ENCODE measurements at places on chromosomes 6 and 20.

- no peak for DNase-seq
Measured at GRCh38 chr20:43331906-43332305, 125.8 kb upstream of the SRSF6 start.

DNA sequence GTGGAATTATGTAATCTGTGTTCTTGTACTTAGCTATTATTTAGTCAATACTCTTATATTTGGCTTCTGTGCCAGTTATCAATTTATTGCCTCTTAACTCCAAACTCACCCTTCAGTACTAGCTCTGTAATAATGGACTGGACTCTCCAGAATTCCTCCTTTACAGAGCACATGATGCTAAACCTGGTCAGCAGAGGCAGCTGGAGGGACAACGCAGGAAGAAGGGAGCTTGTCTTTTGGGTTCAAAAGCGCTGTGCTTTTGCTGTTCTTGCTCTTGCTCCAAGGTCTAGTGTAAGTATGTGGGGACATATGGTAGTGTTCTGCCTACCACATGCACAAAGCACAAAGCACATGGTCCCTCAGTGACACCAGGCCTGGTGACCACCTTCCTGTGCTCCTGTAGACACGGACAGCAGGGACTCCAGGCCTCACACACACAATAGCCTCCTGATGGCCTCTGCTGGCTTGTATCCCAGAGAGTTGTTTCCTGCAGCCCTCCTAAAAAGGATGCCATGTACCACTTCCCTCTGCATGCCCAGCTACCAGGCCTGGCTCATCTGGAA, 46.1 kb downstream of the CHD6 start:
- DNase-seq = no peak

DNA sequence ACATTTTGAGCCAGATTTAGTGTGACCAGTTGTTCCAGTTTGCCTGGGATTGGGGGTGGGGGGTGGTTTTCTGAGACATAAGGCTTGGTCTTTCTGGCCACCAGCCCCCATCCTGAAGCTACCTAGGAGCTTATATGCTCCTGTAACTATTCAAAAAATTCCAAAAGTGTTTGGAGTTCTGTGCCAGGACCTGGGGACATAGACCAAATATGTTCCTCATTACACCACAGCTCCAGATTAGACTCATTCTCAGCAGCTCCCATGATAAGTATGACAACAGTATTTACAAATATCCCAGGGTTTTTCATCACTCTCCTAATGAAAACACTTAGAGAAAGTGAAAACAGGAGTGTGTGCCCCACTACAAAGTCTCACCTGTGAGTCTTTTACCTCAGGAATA, 37.8 kb upstream of the RNF144B start:
- DNase-seq = no peak

DNA sequence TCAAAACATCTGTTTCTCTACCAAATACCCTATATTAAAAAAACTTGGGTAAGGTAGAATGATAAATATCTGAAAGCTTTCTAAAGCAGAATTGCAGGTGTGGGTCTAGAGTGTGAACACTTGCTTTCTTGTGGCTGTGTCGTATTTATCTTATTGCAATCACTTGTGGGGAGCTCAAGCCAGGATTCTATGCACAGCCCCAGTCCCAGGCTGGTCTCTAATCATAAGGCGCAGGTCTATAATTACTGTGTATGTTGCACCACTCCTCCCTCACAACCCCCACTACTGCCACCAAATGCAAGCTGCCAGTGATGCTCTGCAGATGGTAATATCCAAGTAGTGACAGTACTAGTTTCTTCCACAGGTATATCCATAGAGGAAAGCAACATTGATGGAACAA, 2.2 kb upstream of the E2F3 start:
- DNase-seq = no peak

- no peak for DNase-seq
Measured at GRCh38 chr6:109768485-109768884, 77.4 kb downstream of the FIG4 start.

DNA sequence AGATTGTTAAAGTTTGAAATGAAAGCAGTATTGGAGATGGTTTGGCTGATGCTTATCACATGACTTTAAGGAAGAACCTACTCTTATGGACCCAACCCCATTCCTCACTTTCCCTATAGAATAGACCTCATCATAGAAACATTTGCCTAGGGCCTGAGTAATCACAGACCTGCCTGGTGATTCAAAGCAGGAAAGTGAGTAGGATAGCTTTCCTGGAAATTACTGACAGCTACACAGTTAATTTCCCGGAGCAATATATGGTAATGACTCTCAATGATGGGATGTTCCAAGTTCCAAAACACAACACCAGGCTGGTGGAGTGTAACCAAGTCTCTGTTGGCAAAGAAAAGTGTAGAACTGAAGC, 233.8 kb downstream of the SIM1 start:
- no peak for DNase-seq

DNA sequence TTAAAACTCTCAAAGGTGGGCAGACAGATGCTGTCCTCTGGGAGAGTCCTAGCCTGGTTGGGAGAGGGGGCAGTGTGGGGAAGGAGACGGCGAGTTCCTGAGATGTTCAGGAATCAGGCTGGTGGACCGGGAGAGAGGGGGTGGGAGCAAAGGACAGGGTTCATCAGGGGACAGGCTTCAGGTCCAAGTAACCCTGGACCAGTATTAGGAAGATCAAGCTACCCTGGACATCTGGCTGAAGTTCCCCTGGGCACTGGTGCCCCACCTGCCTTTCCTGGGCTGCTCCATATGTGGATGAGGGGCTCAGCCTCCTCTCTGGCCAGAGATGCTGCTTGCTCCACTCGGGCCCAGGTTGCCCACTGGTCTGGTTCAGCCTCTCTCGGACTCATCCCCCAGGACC, 1.1 kb upstream of the IP6K3 start:
- DNase-seq = no peak

- DNase-seq = peak; percentile 20
Measured at GRCh38 chr20:2042400-2042799, 48.5 kb upstream of the PDYN start.

GRCh38 chr20:52004715-52005114, 186.9 kb downstream of the ZFP64 start:
- DNase-seq = no peak

GRCh38 chr20:15708984-15709598, 864.2 kb downstream of the KIF16B start:
- peak; percentile 23 for DNase-seq

- DNase-seq = no peak
Measured at GRCh38 chr20:20628314-20628713, 84.1 kb downstream of the RALGAPA2 start.

DNA sequence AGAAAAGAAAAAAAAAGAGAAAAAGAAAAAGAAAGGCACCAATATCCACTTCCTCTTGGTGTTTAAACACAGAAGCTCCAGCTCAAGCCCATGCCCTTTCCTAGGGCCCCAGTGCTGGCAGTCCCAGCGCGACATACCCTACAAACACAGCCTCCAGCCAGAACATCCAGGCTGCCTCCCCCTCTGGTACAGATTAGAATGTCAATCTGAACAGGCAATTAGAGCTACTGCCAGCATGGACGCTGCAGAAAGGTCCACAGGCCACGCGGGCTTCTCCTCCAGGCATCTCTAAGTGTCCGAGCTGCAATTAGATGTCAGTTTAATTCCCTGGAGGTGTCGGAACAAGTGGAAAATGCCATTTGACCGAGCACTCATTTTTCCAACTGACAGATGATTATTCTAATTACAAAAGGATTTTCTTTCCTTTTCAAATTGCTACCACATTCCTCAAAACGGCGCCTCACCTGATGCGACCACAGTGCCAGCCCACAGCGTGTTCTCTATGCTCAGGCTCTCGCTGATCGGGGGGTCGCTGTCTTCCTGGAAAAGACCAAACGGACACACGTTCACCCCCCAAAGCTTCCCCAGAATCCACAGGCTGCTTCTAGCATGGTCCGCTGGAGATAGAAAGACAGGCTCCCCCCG, 79.5 kb downstream of the ATP9A start:
- DNase-seq = no peak

- DNase-seq = no peak
Measured at GRCh38 chr6:116586738-116587137, 15.4 kb downstream of the RWDD1 start.

GRCh38 chr6:45640811-45641210, 263.1 kb upstream of the SUPT3H start:
- no peak for DNase-seq

GRCh38 chr6:23754197-23754596, 371.8 kb upstream of the NRSN1 start:
- no peak for DNase-seq

DNA sequence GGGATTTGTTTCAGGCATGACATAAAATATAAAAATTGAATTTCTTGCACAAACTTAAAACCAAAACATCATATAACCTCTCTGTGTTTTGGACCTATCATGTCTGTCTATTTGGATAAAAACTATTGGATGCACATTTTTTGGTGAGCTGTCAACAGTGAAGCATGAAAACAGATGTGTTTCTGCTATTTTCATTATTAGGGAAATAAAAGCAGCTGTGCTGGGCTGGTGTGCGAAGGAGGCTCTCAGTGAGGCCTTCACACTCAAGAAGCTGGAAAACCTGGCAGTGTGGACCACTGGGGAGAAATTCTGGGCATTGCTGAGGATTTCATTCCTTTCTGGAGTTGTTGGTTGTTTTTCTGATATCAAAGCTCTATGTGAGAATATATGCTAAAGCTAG, 395.3 kb downstream of the GJA1 start:
- DNase-seq = no peak

DNA sequence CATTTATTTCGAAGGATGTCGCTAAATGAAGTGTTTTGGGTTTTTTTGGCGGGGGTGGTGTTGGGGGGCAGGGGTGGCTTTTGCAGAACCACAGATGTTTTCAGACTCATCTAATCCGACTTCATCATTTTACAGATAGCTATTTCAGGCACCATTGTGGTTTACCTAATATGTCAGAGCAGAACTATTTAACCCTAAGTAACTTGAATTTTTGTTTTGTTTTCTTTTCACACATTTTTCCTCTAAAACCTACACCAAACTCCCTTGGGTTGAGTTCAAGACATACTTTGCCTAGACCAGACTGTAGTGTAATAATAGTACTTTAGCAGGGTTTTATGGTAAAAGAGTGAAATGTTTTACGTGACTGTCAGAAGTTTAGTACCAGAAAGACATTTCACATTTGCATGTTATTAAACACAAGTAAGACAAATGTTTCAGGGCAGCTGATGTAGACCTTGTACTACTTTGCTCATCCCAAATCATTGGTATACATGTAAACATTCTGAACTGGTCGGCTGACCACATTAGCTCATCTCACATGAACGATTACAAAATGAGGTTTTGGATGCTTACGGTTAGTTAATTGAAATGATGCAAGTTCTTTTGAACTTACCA, 37.7 kb downstream of the MAP3K4 start:
- DNase-seq = no peak

DNA sequence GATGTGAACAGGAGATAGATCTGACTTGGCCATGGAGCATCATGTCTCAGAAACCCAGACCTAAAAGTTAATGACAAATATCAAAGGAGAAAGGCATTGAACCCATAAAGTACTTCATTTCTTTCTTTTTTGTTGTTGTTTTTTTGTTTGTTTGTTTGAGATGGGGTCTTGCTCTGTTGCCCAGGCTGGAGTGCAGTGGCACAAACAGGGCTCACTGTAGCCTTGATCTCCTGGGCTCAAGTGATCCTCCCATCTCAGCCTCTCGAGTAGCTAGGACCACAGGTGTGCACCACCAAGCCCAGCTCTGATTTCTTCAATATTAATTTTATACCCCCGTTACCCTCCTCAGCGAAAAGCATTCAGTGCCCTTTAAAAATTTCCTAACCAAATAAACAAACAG, 45.8 kb downstream of the KIF16B start:
- DNase-seq = no peak

GRCh38 chr20:12201289-12201991, 283.7 kb downstream of the BTBD3 start:
- peak; percentile 26 for DNase-seq

DNA sequence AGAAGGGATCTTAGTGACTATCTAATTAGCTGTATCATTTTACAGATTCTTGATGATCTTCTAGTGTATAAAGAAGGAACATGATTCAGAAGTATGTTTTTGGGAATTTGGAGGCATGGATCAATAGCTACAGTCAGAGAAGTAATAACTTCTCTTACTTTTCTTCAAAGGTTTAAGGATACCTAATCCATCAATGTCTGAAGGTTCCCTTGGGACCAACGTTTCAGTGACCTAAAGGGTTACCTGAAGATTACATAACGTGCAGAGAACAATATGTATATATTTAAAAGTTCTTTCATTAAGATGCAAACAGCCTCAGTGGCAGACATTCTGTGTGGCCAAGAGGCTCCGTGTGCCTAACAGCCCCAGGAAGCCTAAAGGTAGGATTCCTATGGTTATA, 3.2 kb downstream of the HDAC2 start:
- no peak for DNase-seq

- DNase-seq = peak; percentile 17
Measured at GRCh38 chr6:166862287-166862977, 93.9 kb downstream of the RNASET2 start.

GRCh38 chr20:53395188-53395923, 198.3 kb downstream of the ZNF217 start:
- DNase-seq = peak; percentile 27

DNA sequence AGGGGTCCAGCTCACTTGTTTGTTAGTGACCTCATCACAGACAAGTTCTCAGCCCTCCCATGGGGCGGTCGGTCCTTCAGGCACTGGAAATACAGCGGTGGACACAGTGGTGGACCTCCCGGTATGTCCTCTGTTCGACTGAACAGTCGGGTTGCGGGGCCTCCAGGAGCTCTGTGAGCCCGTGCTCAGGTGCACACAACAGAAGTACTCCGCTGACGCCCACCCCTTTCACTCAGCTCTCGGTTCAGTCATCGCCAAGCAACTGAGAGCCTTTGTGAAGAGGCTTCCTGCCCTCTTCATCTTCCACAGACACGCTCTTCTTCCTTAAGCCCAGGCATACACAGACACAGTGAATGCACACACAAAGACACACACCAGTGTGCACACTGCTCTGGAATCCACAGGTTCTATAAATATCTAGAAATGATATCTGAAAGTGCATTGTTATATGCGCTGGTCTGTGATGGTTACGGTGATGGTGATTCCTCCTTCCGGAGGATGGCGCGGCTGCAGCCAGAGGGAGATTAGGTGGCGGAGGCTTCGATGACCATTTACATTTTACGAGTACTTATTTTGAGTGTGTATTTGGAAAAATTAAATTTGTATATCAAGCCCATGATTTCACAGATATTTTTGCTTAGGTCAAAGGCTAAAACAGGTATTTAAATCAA, 46.8 kb upstream of the BHLHE23 start:
- DNase-seq = no peak
